ENCODE measurements at places on chromosomes 1 and 21.
A peak's percentile ranks its signal among the peaks of the same experiment; 100 is the strongest.

- DNase-seq, result no peak
These were observed 20.5 kb downstream of the ARID4B start for GRCh38 chr1:235307158-235308124.

GRCh38 chr21:43919871-43920801 is 55.1 kb downstream of the AGPAT3 start:
- DNase-seq, result no peak

DNA sequence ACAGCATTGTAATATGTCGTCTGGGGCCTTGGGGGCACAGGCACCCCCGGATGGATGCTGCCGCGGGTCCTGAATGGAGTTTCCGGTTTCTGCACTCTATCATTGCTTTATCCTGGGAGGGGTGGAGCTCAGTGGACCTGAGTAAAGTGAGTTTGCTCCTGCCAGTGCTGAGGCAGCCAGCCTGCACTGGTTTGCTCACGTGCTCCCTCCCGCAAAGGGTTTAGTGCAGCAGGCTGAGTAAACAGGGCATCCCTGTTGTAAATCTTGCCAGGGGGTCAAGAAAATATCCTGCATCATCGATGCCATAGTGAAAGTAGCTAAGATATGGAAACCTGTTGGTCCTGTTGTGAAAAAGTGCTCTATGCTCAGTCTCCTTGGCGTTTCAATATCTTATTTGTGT is 85.6 kb upstream of the BRINP3 start:
- no peak for DNase-seq

GRCh38 chr1:89910268-89910667 is 84.6 kb upstream of the ZNF326 start:
- no peak for DNase-seq

DNA sequence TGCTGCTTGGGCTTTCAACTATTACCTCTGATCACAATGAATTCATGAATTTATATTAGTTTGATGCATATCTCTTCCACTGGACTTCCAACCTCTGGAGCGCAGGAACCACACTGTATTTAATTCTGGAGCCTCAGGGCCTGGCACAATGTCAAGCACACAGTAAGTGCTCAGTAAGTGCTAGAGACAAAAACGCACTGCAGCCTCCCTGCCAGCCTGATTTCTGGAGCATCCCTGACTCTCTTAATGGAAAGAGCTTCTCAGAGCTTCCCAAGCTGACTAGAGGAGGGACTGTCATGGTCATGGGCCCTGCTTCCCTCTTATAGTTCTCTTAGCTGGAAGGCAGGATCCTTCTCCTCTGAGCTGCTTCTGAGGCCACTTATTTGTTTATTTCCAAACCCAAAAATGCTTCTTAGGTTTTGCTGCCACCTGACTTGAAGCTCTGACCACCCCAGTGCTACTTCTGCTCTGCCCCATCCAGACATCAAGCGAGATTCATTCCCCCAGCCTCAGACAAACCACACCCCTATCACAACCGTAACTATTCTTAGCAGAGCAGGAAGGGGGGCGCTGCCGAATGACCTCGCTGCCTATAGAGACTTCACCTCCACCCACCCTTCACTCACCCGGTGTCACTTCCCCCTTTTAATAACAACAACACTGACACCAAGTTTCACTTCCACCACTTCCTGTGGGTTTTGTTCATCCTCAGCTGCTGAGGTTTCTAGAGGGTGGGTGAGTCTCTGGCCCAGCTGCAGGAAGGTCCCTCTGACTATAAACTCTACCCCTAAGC is 33.6 kb downstream of the NUAK2 start:
- peak; percentile 99 for DNase-seq

- no peak for DNase-seq
These were observed 70.0 kb upstream of the SELENON start for GRCh38 chr1:25729790-25730644.

DNA sequence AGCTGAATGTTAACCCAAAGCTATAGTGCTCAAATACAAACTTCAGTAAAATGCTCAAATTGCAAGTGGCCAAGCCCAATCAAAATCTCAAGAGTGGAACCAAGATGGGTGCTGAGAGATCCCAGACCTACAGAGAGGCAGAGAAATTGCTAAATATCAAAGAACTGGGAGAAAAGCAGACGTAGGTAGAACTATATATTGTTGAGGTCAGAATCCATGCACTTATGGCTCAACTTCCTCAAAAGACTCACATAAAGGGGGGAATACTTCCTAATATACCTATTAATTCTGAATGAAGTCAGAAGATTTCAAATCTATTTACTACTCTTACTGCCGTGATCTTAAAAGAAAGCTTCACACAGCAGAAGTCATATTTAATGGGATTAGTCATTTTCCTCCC is 65.2 kb downstream of the PUM1 start:
- DNase-seq, result no peak

- no peak for DNase-seq
These were observed 15.8 kb downstream of the DISP3 start for GRCh38 chr1:11494771-11495170.
